AG09309 (cell line): ENCODE measurements at places on chromosomes 5 and 9.

DNA sequence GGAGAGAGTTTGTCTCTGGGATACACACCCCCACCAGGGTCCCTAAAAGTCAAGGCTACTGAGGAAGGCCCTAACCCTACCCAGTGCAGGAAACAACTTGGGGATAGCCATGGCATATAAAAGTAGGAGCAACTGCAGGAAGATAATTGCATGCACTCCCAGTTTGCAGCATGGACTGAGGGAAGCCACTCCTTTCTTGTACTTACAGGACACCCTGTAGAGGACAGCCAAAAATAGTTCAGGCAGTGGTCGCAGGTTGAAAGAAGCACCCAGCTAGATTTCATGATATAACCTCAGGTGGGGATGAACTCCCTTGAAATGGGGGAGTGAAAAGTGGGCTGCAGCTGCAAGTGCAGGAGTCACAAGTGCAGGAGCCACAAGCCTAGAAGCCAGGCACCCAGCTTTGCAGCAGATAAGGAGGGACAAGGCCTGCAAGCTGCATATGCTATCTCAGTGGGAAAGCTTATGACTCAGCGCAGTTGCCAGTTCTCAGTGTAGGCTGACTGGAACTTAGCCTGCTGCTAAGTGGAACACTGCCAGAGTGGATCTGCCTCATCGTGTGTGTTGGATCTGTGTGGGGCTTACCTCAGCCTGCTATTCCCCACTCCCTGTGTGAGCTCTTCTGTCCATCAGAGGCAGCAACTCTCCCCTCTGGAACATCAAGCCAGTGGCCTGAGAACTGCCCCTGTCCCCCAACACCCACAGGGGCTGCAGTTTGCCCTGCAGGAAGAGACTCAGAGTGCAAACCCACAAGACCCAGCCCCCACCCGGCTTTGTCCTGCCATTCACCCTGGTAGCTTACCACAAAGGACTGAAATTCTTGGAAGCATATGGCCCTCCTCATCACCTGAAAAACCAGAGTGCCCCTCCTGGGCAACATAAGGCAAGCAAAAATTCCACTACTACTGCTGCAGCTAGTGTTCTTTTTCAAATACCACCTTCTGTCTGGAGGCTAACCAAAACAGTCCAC, 42.7 kb downstream of the CYLC2 start:
- DNase-seq = no peak

- DNase-seq = no peak
These were observed 48.1 kb downstream of the GGTA1 start for GRCh38 chr9:121451586-121451985.

GRCh38 chr5:18393565-18394442, 759.5 kb downstream of the TAF11L14 start:
- no peak for DNase-seq

DNA sequence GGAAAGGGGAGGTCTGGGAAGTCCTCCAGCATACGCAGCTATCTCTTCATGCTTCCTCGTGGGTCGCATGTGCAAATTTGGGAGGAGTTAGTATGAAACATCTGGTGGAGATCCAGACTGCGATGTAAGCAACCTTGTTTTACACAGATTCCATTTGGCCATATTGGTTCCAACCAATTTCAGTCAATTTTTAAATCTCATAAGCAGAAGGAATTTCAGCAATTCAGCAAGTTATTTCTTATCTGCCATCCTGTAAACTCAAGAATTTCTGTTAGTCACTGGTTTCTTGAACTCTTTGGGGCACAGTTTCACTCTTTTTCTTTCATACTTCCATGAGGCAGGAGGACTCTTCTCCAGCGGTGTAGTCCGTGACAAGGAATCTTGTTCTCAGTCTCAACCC, 130.4 kb upstream of the CLINT1 start:
- DNase-seq = no peak

GRCh38 chr9:96113032-96113431, 188.9 kb downstream of the HSD17B3 start:
- no peak for DNase-seq

DNA sequence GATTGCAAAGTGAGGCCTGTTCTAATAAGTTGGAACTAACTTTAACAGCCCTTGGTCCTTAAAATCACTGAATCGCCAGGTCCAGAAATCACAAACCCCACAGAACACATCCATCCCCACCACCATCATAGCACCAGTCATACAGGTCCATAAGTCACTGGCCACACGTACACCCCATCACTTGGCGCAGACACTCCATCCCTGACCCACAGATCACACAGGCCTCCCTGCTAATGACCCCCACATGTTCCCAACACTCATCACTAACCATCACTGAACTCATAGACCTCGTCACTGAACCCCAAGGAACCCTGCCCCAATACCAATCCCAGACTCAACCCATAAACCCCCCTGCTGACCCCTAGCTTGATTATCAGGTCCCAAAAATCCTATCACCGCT, 41.2 kb upstream of the ZNF300 start:
- no peak for DNase-seq

DNA sequence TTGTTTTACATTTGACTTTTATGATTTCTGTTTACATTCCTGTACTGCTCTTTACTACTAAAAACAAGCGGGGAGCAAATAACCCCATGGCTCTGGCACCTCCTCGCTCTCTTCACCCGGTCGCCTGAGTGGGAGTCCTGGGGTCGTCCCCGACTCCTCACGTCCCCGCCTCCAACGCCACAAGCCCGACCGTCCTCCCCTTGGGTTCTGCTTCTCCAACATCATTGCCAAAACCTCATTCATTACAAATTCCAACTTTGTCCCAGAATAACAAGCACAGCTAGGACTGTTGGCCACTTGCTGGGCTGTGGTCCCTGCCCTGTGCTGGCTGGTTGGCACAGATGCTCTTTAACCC, 35.1 kb downstream of the MRPL36 start:
- DNase-seq = no peak

DNA sequence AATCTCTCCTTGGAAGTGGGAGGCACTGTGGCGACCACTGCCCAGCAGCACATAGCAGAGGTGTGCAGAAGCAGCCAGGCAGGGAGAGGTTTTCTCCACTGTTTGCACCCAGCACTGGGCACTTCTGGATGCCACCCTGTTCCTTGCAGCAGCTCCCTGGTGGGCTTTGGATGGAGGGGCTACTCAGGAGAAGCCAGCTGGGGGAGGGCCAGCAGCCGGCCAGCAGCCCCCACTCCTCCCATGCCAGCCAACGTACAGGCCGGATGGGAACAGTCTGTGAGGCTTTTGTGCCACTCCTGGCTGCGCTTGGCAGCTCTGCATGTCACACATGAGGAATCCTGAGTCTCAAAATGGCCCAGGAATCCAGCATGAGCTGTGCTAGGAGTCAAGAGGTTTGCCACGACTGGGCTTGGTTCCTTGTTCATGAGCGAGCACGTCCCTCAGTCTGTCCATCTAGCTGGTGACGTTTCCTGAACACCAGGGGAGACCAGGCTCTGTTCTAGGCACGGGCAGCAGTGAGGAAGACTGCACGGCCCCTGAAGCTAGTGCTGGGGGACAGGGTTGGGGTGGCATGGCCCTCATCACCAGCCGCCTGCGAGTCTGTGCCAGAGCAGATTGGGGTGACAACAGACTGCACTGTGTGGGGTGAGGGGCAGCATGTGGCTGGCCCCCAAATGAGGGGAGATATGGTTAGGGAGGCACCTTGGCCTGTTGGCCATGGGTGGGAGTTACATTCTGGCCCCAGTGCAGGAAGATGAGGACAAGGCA, 10.1 kb downstream of the PHF2 start:
- no peak for DNase-seq

DNA sequence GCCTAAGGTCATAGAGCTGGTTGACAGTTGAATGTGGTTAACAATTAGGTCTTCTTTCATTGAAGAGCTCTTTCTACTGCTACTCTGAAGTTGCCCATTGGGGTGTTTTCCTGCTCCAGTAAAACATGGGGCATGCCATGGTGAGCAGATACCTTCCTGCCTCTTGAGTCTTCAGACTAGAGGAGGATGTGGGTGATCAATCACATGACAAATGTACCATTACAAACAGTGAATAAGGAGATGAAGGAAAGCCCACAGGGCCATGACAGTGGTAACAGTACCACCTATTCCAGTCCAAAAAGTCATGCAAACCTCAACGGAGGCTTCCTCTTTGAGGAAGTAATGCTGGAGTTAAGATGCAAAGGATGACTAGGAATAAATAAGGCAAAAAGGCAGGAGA, 73.5 kb downstream of the CYFIP2 start:
- no peak for DNase-seq

DNA sequence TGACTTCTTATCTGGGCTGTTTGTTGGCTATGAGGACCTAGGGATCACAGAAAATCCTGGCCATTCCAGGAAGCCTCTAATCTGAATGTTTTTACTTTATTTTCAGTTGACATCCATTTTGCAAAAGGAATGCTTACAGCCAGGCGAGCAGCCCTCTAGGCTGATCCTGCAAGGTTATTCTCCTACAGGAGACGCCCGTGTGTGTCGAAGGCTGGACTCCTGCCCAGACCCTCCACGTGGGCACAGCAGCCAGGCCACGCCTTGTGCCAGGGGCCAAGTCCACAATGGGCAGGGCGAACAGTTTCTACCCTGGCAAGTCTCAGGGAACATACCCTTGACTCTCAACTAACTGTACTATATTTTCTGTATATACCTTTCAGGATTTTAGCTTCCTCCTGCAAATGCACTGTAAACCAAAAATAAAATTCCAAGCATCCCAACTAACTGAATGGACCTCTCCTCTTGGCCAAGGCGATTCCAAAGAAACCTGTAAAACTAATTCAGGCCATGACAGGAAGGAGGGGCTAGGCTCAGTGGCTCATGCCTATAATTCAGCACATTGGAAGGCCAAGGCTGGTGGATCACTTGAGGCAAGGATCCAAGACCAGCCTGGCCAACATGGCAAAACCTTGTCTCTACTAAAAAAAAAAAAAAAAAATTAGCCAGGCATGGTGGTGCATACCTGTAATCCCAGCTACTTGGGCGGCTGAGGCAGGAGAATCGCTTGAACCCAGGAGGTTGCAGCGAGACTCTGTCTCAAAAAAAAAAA, 5.7 kb downstream of the CMBL start:
- DNase-seq = no peak

GRCh38 chr5:107341376-107342084, 329.2 kb downstream of the EFNA5 start:
- DNase-seq = no peak

DNA sequence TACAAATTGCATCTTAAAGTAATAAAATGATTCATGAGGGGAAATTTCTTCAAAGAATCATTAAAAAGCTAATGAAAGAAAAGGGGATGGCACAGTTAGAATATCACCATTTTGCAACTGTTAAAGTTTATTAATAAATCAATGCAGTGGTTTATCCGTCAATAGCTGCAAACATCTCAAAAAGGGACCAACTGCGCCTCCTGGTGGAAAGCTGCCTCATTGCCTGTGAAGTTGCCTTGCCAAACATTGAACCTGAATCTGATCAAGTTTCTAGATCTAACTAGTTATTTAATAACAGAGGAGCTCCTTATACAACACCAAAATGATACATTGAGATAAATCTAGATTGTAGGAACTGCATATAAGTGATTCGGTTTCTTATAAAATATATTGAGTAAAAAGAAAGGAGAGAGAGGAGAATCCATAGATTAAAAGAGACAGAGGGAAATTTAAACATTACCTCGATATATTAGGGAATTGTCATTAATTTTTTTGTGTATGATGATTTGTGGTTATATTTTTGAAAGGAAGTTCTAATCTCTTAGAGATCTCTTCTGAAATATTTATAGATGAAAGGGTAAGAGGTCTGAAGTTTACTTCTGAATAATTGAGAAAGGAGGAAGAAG, 6.9 kb upstream of the NDUFB6 start:
- DNase-seq = no peak

- no peak for DNase-seq
These were observed 59.1 kb upstream of the CTNNA1 start for GRCh38 chr5:138694146-138694545.

GRCh38 chr5:10726913-10727517, 34.0 kb downstream of the DAP start:
- DNase-seq = no peak

- DNase-seq = no peak
These were observed 230.9 kb downstream of the FANCC start for GRCh38 chr9:95086564-95086955.

DNA sequence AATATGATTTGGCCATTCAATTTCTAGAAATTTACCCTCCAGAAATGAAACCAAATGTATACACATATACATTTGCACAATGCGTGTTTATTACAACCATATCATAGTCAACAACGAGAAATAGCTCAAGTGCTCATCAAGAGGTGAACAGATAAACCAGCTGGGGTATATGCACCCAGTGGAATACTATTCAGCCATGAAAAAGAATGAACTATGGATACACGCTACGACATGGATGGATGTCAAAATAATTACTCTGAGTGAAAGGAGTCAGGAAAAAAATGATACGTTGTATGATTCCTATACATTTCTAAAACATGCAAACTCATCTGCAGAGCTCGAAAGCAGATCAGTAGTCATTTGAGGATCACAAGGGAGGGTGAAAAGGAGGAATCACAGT, 441.5 kb upstream of the ADAMTS16 start:
- no peak for DNase-seq

DNA sequence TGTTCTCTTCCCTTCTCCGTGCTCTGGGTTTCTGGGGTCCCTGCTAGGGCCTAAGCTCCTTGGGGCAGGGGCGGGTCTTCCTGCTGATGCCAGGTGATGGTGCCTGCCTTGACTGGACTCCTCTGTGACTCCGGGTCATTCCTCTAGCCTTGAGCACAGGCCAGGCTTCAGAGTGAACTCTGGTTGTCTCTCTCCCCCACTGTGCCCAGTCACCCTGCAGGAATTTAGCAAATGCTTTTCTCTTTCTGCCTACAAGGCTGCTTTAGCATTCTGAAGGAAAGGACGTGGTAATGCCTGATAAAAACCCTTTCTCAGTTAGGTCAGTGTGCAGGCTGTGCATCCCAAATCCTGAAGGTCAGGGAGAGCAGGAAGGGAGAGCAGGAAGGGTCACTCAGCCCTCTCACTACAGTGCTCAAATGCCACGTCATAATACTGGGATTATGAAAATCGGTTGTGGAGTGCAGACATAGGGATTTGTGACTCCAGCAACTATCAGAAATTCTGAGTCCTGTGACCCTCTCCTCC, 2.7 kb downstream of the CXCL14 start:
- no peak for DNase-seq

DNA sequence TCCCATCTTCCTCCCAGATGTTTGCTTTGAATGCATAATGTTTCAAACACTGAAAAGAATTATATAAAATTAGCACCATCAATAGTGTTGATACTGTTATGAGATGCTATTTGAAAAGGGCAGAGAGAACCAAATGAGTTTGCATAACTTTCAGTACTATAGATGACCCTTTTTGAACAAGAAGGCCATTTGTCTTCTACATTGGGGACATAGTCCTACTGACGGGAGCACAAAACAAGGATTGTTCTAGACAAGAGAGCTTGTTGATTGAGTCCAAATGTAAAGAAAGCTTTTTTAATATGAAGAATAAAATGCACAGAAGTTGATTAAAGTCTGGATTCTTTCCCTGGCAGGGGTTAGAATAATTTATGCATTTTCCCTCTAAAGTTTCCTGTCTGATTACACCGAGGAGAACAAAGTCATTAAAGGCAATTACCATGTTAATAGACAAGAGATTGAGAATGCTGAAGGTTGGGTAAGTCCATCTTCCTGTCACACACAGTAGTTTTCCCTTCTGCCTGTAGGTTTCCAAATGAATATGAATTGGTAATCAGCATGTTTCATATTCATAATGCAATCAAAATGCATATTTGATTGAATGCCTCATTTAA, 32.8 kb upstream of the ADCY2 start:
- DNase-seq = no peak
